ENCODE measurements at places on chromosomes 1 and 21. TPM values are rescaled to one million over a fixed set of nuclear protein-coding genes. Genes with fewer than 3 reads are reported as not detected.

The S100A7 gene
- total RNA-seq: not detected

The AGBL4 gene
- not detected for total RNA-seq

The HTR1D gene
- 14.8 TPM for total RNA-seq

The TTC39A gene
- 1.5 TPM for total RNA-seq

The CHI3L1 gene
- not detected for total RNA-seq

The ADAMTS5 gene
- not detected for total RNA-seq

The TMEM125 gene
- total RNA-seq: not detected

The CAMTA1 gene
- 69.2 TPM for total RNA-seq

The MRAP gene
- not detected for total RNA-seq

The RHBG gene
- total RNA-seq: not detected

The MKNK1 gene
- total RNA-seq: 19.5 TPM

The SYTL1 gene
- total RNA-seq: 0.39 TPM

The CACHD1 gene
- 1.4 TPM for total RNA-seq

The PHF13 gene
- total RNA-seq: 11.6 TPM

The MROH7 gene
- not detected for total RNA-seq

The DENND4B gene
- total RNA-seq: 31.8 TPM

The UBE2G2 gene
- total RNA-seq: 36.2 TPM

The DLGAP3 gene
- total RNA-seq: 0.22 TPM

The TRNP1 gene
- total RNA-seq: 266 TPM

The PDZK1IP1 gene
- total RNA-seq: 7.6 TPM

The IL6R gene
- total RNA-seq: 27.2 TPM

The TRABD2B gene
- 2.8 TPM for total RNA-seq

The NRAS gene
- total RNA-seq: 26.2 TPM

The RHD gene
- not detected for total RNA-seq

The TMEM50B gene
- 9.6 TPM for total RNA-seq

Data from A549 treated with Mapracorat at 1 μM for 4 hours (cell line).